ENCODE measurements at places on chromosomes 16 and 17.

DNA sequence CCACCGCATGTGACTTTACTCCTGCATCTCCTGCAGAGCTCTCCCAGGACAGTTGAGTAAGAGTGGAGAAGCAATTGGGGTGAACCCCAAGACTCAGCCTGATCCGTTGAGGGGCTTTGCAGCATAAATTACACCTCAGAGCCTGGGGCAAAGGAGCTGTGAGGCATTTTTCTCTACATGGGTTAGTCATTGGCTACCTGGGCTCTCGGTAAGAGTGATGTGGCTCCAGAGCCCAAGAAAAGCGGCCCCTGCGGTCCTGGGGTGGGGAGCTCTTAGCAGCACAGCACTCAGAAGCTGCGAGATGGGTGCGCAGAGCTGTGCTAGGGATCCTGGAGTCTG, 40.4 kb upstream of the C16orf78 start:
- no peak overlapping the region for H3K4me3 ChIP-seq
- H3K27me3 ChIP-seq = peaks cover 24% of the 10 kb centered on the region
- H3K36me3 ChIP-seq = no peaks in the 10 kb centered on the region
- no peaks in the 10 kb centered on the region for H3K4me1 ChIP-seq

DNA sequence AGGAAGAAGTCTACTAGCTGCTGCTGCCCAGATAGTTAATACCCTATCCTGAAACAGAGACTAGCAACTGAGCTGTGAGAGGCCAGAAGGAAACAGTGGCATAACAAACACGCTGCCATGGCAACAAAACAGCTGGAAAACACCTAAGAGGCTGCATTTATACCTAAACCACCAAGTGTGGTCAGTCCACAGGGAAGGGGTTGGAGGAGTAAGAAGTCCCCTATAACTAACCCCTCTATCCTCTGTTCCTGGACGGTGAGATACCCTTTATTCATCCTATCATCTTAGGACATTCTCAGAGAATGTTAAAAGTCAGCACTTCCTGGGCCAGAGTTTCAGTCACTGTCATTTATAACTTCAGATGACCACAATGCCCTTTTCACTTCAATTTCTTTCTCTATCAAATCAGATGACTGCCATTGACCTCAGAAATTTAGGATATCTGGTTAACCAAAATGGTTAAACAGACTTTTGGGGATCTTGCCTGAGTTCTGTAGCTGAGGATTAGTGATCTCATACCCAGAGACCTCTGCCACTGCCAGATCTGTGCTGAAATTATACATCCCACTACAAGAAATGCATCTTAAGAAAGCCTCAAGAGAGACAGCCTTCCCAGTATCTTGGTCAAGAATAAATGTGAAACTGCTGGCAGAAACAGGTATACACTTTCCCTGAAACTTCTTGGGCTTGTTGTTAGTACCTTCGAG, 36.2 kb downstream of the STH start:
- H3K36me3 ChIP-seq = peaks cover 57% of the 10 kb centered on the region
- no peak overlapping the region for H3K27ac ChIP-seq
- no peak overlapping the region for H3K4me3 ChIP-seq
- DNase-seq = no peak
- H3K27me3 ChIP-seq = no peaks in the 10 kb centered on the region
- no peaks in the 10 kb centered on the region for H3K4me1 ChIP-seq

- H3K27me3 ChIP-seq = peaks cover 3% of the 10 kb centered on the region
- H3K4me1 ChIP-seq = peaks cover 36% of the 10 kb centered on the region
- no peak for DNase-seq
- no peaks in the 10 kb centered on the region for H3K36me3 ChIP-seq
These were observed 43.5 kb downstream of the GRB7 start for GRCh38 chr17:39781031-39781860.

DNA sequence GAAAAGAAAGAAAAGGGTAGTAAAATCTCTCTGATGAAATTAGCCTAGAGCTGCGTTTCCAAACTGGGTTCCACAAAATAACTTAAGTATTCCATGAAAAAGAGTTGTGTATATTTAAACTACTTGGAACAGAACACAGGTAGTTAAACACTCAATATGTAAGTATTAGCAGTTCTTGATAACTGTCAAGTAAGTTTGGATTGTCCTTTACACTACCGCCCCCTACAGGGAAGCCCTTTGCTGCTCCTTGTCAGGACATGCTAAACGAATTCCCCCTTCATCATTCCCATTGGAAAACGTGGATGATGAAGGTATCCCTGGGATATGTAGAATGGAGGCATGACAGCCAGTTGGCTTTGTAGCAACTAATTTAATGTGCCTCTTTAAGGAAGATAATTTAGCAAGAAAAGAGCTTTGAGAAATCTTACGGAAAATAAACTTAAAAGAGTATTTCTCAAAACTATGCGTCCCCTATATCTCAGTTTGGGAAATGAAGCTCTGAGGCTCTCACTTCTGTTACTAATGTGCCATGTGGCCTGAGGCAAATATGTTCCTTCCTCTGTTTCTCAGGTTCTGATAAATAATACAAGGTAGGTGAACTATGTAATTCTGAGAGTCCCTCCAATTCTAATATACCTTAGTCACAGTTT, 18.8 kb downstream of the NCBP3 start:
- H3K27me3 ChIP-seq = no peaks in the 10 kb centered on the region
- H3K36me3 ChIP-seq = peaks cover 30% of the 10 kb centered on the region
- H3K4me3 ChIP-seq = no peak overlapping the region
- H3K4me1 ChIP-seq = peaks cover 1% of the 10 kb centered on the region
- peak; percentile 47 for DNase-seq
- H3K27ac ChIP-seq = no peak overlapping the region

DNA sequence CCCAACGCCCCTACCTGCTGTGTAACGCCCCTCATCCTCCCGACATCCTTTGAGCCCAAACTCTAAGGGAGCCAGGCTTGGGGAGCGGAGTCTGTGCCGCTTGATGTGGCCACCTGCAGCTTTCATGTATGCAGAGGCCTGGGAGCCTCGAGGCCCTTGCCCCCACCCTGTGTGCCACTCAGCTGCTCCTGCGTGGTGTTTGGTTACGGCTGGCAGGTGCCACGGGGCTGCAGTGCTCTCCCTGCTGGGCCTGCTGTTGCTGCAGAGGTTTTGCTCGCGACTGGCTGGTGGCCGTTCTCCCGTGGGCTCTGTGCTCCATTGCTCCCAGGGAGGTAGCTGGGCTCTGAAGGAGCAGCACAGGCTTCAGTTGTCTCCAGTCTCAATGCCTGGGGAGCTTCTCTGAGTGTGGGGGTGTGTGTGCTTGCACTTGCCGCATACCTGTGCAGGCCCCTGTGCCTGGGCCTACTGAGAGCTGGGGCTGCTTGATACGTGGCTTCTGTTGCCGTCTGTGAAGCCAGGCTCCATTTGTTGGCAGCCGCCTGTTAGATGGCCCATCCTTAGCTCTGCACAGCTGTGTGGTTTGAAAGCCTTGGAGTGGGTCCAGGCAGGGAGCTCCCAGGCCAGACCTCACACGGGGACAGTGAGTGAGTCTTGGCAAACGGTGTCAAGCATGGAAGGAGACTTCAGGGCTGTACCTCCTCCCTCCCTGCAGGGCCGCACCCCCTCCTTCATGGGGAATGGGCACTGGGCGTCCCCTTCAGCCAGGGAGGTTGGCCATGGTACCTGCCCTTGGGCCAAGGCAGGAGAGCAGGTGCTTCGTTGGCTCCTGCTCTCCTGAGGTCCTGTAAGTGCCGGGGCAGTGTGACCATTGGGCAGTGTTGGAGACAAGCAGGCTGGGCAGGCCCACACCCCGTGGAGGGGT, 47.2 kb downstream of the PDPK1 start:
- no peak overlapping the region for H3K4me3 ChIP-seq
- H3K4me1 ChIP-seq = no peaks in the 10 kb centered on the region
- no peak overlapping the region for H3K27ac ChIP-seq
- H3K36me3 ChIP-seq = peaks cover 11% of the 10 kb centered on the region
- no peaks in the 10 kb centered on the region for H3K27me3 ChIP-seq
- no peak for DNase-seq

DNA sequence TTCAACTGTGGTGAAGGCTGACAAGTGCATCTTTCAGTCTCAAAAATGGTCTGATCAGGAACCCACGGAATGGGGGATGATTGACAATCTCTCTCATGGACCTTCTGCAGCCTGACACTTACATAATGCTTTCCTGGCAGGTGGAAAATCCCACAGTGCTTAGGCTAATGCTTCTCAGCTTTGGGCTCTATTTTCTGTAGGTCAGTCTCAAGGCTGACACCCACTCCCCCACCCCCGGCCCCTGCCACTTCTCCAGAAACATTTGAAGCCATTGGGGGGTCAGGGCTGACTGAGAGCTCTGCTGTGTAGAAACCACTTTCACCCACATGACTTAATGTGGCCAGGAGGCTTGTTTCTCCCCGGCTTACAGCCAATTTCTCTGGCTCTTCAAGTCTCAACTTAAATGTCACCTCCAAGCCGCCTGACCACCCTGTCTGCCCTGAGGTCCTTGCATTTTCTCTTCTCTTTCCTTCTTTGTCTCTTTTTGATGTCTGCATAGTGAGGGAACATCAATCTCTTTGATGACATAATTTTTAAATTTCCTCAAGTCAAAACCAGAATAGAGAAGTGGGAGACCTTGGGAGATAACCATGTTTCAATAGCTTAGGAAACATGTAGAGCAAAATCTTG, 16.7 kb upstream of the IRF8 start:
- DNase-seq = no peak
- no peaks in the 10 kb centered on the region for H3K36me3 ChIP-seq
- no peak overlapping the region for H3K4me3 ChIP-seq
- peaks cover 45% of the 10 kb centered on the region for H3K27me3 ChIP-seq
- peaks cover 13% of the 10 kb centered on the region for H3K4me1 ChIP-seq

GRCh38 chr17:79608624-79608959, 2.3 kb downstream of the RBFOX3 start:
- no peak overlapping the region for H3K4me3 ChIP-seq
- H3K4me1 ChIP-seq = peaks cover 3% of the 10 kb centered on the region
- no peak for DNase-seq

DNA sequence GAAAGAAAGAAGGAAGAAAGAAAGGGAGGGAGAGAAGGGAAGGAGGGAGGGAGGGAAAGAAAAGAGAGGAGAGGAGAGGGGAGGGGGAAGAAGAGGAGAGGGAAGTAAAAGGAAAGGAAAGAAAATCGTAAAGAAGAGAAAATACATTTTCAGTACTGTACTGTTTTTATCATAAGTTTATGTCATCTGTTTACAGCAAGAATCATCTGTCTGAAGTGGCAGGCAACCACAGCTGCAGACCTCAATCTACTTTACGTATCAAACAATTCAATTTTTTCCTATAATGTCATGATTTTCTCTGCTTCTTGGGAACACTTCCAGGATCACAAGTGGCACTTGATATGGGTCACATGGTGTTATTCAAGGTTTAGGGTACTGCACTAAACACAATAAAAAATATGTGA, 58.3 kb downstream of the USP32 start:
- H3K4me3 ChIP-seq = no peak overlapping the region
- peaks cover 4% of the 10 kb centered on the region for H3K36me3 ChIP-seq
- H3K4me1 ChIP-seq = peaks cover 8% of the 10 kb centered on the region
- peak overlapping the region; percentile 40 for H3K27ac ChIP-seq
- no peak for DNase-seq

GRCh38 chr16:4358831-4359561, 7.9 kb upstream of the PAM16 start:
- DNase-seq = peak; percentile 59
- no peaks in the 10 kb centered on the region for H3K4me1 ChIP-seq
- H3K36me3 ChIP-seq = peaks cover 2% of the 10 kb centered on the region
- no peaks in the 10 kb centered on the region for H3K27me3 ChIP-seq
- no peak overlapping the region for H3K27ac ChIP-seq
- H3K4me3 ChIP-seq = no peak overlapping the region

DNA sequence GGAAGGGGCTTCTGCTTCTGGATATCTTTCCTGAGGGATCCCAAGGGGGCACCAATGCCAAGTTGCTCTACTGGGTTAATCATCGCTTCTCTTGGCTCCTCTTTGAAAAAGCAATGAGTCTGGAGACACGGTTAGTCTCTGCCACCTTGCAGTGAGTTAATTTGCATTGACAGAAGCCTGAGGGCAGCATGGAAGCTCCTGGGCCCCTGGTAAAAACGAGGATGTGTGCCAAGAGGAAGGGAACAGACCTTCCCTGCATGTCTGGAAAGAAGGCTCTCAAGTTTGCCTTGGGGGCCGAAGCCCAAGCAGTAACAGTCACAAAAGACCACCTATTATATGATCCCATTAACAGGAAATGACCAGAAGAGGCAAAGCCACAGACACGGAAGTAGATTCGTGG, 86.7 kb downstream of the IRX5 start:
- no peak overlapping the region for H3K4me3 ChIP-seq
- H3K36me3 ChIP-seq = peaks cover 1% of the 10 kb centered on the region
- no peak for DNase-seq
- H3K27ac ChIP-seq = no peak overlapping the region

DNA sequence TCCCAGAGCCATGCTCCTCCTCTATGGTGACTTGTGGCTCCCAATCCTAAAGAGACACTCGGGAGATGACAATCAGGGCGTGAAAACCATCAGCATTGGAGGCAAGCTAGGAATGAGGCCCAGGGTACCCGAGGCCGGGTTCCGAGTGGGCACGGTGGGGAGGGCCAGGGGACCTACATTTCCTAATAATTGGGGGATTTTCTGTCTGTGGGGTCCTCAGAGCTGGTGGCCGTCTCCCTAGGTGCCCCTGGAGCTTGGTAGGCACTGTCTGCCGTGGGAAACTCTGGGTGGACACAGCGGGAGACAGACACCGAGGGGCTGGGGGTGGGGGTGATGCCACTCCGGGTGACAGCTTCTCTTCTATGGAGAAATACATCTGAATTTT, 312.5 kb upstream of the TNRC6C start:
- no peaks in the 10 kb centered on the region for H3K4me1 ChIP-seq
- peaks cover 34% of the 10 kb centered on the region for H3K27me3 ChIP-seq
- no peak overlapping the region for H3K27ac ChIP-seq
- peaks cover 3% of the 10 kb centered on the region for H3K36me3 ChIP-seq

- peaks cover 11% of the 10 kb centered on the region for H3K27me3 ChIP-seq
- peaks cover 2% of the 10 kb centered on the region for H3K4me1 ChIP-seq
- no peak overlapping the region for H3K4me3 ChIP-seq
- H3K27ac ChIP-seq = no peak overlapping the region
- no peaks in the 10 kb centered on the region for H3K36me3 ChIP-seq
These were observed 15.9 kb upstream of the USP10 start for GRCh38 chr16:84683691-84684591.

DNA sequence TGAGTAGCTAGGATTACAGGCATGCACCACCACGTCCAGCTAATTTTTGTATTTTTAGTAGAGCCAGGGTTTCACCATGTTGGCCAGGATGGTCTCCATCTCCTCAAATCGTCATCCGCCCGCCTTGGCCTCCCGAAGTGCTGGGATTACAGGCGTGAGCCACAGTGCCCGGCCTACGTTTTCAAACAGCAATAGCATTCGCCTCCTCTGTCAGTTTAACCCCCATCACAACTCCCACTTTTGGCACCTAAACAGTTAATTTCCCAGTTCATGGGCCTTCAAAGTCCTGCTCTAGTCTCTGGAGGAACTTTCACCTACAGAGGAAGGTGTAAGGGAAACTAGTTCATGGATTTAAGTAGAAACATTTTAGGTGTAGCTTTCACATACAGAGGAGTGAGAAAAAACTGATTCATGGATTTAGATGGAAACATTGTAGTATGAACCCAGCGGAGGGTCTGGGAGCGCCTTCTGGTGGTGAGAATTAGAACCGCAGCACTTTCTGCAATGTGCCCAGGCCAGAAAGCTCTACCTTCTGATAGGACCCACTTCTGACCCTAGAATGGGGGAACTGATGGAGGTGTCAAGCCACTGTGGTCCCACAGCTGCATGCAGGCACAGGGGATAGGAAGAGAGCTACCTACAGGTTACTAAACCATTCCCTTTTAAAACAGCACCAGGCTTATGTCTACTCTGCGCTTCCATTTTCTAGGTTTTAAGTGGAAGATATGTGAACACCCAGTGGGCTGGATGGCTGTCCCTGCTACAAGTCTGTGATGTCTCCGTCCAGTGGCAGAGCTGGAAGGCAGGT, 12.0 kb upstream of the MEOX1 start:
- no peaks in the 10 kb centered on the region for H3K27me3 ChIP-seq
- H3K27ac ChIP-seq = peak overlapping the region; percentile 74
- peak; percentile 88 for DNase-seq
- H3K4me3 ChIP-seq = no peak overlapping the region
- H3K36me3 ChIP-seq = no peaks in the 10 kb centered on the region
